Cerebellar nuclear complex (tissue), 1 donor: ENCODE measurements at places on chromosomes 2 and 18.

GRCh38 chr2:172039011-172039704 lies 39.4 kb downstream of the METAP1D start:
- DNase-seq: no peak

GRCh38 chr2:226483143-226483542 lies 316.5 kb downstream of the IRS1 start:
- no peak for DNase-seq

GRCh38 chr2:98478907-98479306 lies 34.2 kb downstream of the INPP4A start:
- DNase-seq: no peak

GRCh38 chr18:56267334-56267733 lies 371.1 kb downstream of the TXNL1 start:
- no peak for DNase-seq

GRCh38 chr2:1648241-1649102 lies 95.8 kb downstream of the PXDN start:
- DNase-seq: no peak

GRCh38 chr2:32384529-32384928 lies 27.7 kb downstream of the BIRC6 start:
- no peak for DNase-seq

DNA sequence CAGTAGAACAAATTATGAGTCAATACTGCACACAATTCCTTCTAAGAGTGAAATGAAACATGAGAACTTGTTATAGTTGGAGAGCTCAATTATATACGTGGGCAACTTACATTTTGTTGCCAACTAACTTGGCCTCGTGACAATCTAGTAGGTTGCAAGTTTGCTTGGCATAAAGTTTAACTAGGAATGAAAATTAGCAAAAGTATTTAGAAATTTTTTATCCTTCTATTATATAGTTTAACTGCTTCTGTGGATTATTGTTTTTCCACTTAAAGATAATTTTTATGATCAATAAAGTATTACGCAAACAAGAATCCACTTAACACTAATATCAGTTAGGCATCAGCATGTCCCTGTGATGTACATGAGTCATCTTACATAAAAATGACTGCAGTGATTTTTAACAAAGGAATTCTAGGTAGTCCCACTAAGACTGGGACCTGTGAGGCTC lies 41.1 kb downstream of the FAM124B start:
- no peak for DNase-seq

DNA sequence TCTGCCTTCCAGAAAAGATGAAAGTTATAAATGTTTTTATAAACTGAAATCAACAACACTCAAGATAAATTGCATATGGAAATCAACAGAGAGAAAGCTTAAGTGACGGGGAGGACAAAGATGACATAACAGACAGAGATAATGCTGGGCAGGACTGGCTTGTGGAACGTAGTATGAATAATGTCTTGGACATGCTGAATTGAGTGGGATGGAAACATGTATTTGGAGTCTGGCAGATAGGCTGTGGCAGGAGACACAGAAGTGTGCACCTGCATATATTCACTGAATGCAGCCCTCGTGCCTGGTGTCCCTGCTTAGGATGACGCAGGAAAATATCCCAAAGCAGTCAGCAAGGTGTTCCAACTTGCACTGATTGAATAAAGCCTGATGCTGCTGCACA lies 318.2 kb downstream of the CBLN2 start:
- DNase-seq: no peak

GRCh38 chr2:46743021-46743420 lies 172.6 kb downstream of the MCFD2 start:
- DNase-seq: no peak

DNA sequence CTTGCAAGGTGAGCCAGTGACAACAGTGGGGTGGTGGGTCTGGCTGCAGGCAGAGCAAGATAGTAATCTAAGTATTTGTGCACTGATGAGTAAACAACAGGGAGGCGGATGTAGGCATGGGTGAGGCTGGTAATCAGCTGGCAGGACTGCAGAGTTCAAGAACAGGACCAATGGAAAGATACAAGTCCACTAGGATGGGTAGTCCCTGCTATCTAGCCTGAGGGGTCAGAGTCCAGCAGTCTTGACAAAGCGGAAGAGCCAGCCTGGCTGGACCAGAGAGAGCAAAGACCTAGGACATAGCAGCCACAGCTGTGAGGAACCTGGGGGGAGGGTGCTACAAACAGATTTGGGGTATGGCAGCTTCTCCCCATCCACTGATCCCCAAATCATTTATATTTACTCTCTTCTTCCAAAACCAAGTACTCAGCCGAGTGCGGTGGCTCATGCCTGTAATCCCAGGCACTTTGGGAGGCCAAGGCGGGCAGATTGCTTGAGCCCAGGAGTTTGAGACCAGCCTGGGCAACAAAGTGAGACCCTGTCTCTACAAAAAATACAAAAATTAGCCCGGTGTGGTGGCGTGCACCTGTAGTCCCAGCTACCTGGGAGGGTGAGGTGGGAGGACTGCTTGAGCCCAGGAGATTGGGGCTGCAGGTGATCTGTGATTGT lies 25.9 kb downstream of the VIL1 start:
- DNase-seq: no peak

- no peak for DNase-seq
Measured at GRCh38 chr2:133532919-133533318, 35.3 kb downstream of the NCKAP5 start.

- DNase-seq: no peak
Measured at GRCh38 chr18:43635397-43635796, 358.1 kb upstream of the SYT4 start.

DNA sequence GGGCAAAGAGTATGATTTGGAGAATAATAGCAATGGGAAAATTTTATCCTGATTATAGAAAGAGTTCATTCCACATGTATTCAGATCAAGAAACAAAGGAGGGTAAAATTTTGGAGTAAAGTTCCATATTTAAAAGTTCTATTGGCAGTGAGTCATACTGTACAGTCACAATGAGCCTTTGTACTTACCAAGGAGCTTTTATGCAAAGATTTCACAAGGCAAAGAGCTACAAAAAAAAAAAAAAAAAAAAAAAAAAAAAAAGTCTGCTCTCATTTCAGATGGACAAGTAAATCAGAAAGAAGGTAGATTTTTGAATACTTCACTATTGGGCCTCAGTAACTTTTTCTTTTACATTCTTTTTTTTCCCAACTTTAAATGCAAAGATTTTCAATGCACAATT lies 1802.2 kb upstream of the PIK3C3 start:
- no peak for DNase-seq

- DNase-seq: no peak
Measured at GRCh38 chr2:53786352-53786704, 425 bp downstream of the ASB3 start.

- DNase-seq: no peak
Measured at GRCh38 chr2:6827566-6828298, 38.0 kb downstream of the CMPK2 start.

GRCh38 chr2:234422273-234422732 lies 74.6 kb downstream of the ARL4C start:
- DNase-seq: no peak

- DNase-seq: no peak
Measured at GRCh38 chr2:76958749-76959148, 563.4 kb downstream of the LRRTM4 start.

DNA sequence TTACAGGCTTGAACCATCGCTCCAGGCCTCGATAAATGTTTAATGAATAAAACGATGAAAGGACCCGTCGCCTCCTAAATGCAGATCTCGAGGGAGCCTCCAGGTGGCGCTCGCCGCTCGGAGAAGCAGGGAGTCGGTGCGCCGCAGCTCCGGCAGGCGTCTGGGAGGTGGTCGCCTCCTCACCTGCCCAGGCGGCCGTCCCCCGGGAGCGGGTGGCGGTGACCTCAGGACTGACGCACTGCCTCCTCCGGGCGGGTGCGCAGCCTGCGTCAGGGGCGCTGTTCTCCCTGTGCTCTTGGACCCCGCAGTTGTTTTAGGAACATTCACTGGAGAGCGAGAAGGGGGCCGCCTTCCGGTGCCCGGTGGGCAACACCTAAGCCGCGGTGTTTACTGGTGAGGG lies 38.6 kb upstream of the POLE4 start:
- no peak for DNase-seq

DNA sequence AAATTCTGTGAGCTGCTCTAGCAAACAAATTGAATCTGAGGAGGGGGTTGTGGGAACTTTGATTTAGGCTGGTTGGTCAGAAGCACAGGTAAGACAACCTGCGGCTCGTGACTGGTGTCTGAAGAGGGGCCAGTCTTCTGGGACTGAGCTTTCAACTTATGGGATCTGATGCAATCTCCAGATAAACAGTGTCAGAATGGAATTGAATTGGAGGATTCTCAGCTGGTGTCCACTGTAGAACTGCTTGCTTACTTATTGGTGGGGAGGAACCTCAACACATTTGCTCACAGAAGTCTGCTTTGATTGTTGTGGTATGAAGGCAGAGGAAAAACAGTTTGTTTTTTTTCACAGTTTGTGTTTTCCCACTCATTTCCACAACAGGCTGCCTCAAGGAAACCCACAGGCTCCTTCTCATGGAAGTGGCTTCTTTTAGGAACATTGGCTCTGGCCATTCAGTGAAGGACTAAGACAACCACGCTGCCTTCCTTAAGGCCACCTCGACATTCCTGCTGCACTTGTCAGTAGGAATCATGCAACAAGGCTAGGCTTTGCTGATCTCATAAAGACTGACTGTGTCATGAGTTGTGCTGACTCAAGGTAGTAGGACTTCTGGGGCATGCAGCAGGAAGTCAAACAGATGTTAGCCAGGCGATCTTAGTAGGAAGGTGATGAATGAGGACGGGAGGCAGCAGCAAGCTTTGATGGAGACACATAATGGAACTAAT lies 104.7 kb downstream of the TSN start:
- DNase-seq: no peak

DNA sequence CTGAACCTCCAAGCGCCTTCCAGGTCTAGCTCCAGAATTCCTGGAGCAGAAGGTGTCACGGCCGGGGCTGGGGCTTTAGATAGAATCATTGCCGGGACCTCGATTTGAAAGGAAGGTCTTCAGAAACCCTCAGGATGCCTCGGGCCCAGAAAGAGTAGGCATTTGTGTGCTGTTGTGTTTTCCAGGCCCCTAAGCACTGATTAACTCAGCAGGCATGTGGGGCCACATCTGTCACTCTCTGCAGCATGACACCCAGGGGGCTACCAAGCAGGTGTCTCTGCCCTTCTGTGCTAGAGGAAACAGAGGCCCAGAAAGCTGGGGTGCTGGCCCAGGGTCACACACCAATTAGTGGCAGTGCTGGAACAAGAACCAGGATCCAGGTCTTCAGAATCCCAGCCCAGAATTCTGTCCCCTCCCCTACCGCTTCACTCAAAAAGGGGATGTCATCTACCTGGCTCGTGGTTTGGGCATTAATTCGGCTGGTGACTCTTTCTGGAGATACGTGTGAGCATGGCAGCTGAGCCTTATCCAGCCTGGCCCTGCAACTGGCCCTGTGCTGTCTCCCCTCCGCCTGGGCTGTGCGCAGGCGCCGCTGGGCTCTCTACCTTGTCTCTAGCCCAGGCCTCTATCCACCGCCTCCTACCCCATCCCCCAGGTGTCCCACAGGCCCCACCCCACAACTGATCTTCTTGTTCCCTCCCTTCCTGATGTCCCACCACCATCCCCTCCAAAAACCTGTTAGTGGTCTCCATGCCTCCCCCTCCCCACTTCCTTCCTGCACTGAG lies 245.4 kb downstream of the ATAD2B start:
- DNase-seq: no peak

DNA sequence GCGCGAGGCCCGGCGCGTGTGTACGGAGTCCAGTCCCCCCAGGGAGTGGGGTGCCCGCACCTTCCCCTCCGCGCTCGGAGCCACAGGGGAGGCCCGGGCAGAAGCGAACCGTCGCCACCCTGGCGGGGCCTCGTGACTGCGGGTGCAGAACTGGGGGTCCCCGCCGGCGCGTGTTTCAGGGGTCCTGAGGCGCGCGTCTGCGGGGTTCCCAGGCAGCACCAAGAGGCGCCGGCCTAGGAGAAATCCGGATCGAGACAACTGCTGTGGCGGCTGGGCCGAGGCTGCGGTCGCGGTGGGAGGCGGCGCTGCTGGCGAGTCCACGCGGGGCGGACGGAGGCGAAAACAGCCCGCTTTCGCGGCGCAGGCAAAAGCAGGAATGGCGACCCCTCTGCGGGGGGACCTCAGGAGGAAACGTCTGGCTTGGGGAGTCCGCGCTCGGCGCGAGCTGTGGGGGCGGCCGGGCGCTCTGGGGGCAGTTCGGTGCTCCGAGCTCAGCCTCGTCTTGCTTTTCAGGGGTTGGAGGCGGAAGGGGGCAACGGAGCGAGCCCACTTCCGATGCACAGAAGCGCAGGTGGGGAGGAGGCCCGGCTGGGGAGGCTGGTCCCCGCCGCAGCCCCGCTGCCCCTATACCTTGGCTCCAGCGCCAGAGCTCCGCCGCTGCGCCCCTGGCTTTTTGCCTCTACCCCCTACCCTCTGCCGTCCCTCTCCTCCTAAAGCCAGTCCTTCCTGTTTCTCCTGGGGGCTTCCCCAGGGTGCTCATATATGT lies 81.5 kb upstream of the LDLRAD4 start:
- DNase-seq: no peak

DNA sequence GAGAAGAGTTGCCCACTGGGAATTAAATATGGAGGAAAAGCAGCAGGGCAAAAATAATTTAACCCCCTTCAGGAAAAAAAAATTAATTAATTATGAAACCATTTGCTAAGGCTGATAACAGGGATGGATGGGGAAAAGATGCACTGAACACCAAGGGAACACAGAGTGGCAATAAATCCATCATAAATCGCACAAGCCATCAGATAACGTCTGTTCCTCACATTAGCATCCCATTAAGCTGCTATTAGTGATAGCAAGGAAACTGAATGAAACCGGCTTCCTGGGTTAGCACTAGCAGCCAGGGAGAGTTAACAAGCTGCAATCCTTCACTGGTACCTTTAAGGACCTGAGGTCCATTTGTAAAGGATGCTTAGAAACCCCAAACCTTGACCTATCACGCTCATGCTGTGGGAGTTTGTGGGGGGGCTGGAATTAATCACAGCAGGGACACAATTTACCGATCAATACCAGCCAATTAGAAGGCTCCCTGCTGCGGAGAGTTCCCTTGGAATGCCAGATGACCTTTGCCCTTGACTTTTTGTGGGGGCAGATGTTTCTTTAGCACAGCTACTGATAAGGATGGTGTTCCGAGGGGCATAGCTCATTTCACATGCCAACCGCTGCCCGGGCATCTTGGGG lies 175.5 kb upstream of the KLF7 start:
- DNase-seq: no peak

DNA sequence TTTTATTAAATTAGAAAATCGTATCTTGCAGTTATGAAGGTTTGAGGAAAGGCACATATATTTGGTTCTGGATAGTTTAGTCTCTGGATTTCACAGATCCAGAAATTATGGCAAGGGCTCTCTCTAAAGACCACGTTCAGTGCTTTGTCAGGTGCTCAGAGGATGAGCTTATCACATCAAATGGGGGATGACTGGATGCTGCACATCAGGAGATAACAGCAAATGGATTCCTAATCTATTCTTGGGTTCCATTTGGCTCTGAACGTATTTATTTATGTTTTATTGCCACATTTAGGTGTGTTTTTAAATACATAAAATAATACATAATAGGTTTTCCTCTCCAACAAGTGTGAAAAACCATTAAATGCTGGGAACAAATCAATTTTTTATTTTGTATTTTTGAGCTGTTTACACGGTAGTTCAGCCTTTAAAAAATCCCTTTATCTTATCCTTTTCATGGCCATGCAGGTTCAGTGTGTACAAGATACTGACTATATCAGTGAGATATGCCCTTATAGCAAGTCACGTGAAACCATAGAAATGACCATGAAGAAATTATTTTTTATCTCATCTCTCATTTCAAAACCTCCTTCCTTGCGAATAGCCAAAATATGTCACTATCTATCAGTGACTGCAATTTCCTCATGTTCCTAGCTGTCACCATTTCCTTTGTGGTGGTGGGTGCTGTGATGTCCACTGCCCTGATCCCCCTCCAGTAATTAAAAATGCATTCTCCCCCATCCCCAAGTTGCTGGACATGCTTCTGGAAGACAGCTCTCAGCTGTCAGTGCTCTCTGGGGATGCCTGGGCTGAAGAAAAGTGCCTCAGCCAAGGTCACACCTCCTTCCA lies 25.9 kb upstream of the CXCR4 start:
- no peak for DNase-seq
